ENCODE measurements at places on chromosomes 11 and 22. TPM values are rescaled to one million over a fixed set of nuclear protein-coding genes. Genes with fewer than 3 reads are reported as not detected.

The SLC17A6 gene
- not detected for polyA plus RNA-seq

The SPDYC gene
- polyA plus RNA-seq: not detected

The RAB38 gene
- 21.3 TPM for polyA plus RNA-seq

The KCNJ5 gene
- 5.2 TPM for polyA plus RNA-seq

The MAPK8IP2 gene
- 0.72 TPM for polyA plus RNA-seq

The LSP1 gene
- 9.3 TPM for polyA plus RNA-seq

Measured in left renal pelvis (tissue), 4 donors.